ENCODE measurements at places on chromosomes 5 and 9.
A peak's percentile ranks its signal among the peaks of the same experiment; 100 is the strongest.

DNA sequence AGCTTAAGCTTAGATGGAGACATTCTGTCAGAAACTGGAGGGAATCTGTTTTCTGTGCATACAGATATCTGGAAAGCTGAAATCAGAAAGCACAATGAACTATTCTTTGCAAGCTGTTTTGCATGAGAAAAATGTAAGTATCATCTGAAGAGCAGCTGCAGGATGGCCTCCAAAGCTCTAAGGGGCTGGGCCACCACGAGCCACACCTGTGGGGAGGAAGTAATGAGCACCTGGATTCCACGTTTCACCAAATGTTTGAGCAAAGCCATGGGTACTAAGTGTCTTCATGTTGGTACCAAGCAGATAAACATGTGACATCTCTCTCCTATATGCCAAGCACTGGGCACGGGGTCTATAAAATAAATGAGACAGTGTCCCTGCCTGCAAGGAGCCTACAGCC is 199.3 kb downstream of the TTLL11 start:
- DNase-seq: no peak

GRCh38 chr9:132214027-132214622 is 52.3 kb downstream of the NTNG2 start:
- no peak for DNase-seq

DNA sequence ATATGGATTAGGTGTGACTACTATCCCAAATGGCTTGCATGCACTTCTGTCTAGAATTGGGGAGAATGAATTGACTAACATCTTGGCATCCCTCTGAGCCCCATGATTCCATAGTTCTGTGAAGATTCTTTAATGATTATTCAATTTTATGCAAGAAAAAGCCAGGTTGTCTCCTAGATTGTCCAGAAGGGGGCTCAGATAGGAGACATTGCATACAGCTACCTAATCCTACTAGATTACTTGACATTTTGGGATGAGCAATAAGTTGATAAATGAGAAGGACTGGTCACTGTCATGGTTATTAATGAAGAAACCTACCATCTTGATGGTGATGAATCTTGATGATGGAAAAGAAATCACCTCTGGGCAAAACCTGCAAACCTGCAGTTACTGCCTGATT is 117.0 kb downstream of the CARTPT start:
- DNase-seq: no peak

DNA sequence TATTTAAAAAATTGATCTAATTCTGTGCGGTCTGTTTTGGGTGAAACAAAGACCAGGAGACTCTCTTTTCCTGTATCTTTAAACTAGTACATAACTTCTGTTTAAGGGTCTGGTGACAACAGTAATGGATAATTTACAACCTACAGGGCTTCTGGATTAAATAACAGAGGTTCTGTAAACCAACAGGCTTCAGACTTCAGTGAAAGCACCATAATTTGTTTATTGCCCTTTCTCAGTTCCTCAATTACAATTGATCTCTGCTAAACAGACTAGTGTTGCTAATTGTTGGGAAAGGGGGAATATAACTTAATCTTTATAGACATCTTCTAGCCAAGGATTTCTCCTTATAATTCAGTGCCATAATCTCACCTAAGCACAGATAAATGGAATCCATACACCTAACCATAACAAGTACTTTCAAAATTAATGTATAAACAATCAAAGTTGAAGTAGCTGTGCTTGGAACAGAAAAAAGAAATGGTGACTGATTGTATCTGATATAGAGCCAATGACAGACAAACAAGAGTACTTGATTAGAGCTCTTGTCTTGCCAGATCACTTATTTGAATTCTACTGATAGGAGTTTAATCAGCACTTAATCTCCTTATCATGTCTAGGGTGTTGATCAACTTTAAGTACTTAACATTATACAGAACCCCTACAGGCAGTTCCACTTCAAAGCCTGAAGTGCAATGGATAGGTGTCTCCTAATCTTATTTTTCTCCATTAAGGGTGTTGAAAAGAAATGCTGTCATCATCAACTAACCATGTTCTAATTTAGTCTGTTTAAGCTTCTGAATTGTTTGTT is 536.0 kb downstream of the NR2F1-AS1 start:
- no peak for DNase-seq

DNA sequence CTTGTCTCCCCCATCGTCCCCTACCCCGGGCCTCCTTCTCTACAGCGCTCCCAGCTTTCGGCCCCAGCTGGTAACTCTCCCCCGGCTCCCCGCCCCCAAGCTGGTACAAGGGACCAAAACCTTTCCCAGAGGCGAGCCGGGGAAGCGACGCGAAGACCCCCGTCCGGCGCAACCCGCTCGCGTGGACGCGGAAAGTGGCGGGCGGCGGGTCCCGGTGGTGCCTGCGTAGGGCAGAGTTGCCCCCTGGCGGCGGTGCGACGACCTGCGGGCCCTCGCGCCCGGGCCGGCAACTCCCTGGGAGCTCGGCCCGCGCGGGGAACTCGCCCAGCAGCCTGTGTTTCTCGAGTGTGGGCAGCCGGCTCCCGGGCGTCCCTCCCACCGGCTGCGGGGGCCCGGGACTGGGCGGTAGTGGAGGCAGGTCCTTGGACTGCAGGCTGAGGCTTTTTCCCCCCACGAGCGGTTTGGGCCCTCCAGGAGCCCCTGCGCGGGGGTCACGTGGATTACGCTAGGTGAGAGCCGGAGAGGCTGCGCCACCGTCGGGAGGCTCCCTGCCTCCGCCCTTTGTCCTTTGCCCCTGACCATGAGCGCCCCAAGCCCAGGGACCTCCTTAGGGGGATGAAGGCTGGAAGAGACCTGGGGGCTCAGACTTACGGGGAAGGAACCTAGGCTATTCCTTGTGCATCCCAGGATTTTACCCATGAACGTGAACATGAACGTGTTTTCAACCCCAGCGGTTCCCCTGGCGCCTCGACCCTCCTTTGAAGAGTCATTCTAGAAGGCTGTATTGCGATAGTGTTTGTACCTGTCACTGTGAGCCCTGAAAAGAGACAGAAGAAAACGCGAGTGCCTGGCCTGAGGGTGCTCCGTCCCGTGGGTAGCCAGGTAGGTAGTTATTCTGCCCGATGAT is 2.9 kb upstream of the FOXD1 start:
- DNase-seq: peak; percentile 56

All from suppressor macrophage (primary cell).